ENCODE measurements at places on chromosomes 6 and 20.

- DNase-seq = no peak
Observed at GRCh38 chr6:159852877-159853276, 37.9 kb upstream of the MAS1 start.

GRCh38 chr6:34063651-34064050, 82.2 kb downstream of the GRM4 start:
- peak; percentile 95 for DNase-seq

- no peak for DNase-seq
Observed at GRCh38 chr6:155252581-155252980, 11.2 kb upstream of the CLDN20 start.

GRCh38 chr6:446418-447366, 55.1 kb downstream of the IRF4 start:
- DNase-seq = no peak

DNA sequence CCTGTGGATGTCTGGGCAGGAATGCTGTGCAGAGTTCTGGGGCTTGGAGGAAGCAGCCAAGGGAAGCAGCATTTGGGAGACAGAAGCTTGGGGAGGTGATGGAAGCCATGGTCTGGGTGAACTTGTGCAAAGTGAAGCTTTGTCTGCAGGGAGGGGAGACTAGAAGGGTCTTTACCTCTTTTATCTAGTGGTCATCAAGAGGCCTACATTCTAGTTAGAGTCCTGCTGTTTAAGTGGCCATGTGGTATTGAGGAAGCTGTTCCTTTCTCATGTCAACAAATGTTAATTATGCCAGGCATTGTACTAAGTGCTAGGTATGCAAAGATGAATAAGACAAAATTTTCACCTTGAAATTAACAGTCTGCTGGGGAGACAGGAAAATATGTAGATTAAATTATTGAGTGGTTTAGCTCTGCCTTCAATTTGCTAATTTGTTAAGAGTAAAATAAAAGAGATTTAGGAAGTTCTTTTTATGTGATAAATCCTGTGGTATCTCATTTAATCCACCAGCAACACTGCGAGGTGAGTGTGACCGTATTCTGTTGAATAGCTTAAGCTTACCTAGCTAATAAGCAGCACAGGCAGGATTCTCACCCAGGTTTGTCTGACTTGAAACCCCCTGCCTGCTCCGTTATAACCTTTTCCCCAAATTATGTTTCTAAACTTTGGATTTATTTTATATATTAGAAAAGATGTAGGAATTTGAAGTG, 43.1 kb downstream of the ARID1B start:
- DNase-seq = no peak

GRCh38 chr6:166417285-166417691, 34.5 kb upstream of the MPC1 start:
- DNase-seq = peak; percentile 26

DNA sequence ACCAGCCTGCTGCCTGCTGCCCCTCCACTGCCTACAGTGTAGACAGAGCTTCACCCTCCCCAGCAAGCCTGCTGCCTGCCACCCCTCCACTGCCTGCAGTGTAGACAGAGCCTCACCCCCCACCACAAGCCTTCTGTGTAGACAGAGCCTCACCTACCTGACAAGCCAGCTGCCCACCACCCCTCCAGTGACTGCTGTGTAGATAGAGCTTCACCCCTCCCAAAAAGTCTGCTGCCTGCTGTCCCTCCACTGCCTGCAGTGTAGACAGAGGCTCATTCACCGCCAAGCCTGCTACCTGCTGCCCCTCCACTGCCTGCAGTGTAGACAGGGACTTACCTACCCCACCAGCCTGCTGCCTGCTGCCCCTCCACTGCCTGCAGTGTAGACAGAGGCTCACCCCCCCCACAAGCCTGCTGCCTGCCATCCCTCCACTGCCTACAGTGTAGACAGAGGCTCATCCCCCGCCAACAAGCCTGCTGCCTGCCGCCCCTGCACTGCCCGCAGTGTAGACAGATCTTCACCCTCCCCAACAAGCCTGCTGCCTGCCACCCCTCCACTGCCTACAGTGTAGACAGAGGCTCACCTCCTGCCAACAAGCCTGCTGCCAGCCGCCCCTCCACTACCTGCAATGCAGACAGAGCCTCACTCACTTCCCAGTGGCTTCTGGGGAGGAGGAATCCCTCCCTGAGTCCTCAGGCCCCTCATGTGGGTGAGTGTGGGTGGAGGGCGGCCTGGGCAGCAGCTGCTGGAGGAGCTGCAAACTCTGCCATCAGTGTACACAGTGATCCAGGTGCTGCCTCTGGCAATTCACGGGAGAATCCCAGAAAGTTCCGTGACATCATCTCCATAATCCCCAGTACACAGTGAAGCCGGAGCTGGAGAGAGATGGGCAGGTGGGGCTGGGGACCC, 140.9 kb downstream of the DLL1 start:
- DNase-seq = no peak

DNA sequence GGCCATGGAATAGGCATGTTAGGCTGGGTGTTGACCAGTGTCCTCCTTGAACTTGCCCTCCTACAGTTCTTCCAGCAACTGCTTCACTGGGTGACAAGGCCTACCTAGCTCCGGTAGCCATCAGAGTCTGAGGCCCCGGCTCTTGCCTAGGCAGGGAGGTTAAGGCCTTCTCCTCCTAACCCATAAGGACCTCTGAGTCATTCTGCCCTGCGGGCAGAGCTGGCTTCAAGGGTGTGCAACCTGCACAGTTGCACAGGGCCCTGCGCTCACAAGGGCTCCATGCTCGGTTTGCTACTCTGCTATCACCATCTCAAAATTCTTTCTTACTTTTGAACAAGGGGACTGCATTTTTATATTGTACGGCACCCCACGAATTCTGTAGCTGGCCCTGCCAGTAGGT, 17.9 kb downstream of the KCNB1 start:
- DNase-seq = no peak

DNA sequence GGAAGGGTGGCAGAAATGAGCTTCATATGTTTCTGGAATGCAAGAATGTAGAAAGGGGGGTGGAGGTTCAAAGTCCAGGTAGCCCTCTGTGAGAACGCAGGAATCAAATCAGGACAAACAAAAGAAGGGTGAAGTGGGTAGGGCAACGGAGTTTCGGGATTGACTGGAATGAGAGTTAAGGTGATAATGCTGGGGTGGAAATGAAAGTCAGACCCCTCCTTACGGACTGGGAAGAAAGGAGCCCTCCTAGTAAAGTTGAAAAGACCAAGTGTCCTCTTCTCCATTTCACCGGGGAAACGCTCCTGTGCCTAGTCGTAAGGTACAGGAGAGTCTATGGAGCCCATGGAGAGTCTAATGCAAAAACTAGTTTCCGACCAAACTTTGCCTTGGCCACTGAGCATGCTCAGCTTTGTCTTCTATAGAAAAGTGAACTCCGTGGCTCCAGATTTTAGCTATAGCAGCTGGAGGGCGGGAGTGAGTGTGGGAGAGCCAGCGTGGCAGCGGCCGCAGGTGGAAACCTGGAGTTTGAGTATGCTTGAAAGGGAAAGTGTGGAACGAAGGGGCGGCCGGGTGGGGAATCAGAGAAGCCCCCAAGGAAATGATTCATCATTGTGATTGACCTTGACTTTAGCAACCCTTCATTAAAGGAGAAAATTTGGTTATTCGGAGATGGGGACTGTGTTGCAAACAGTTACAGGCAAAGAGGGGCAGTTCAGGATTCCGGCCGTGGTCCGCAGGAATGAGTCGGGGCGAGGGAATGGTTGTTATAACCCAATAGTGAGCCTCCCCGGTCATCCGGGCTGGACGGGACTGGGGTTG, 1.3 kb upstream of the LRRC1 start:
- no peak for DNase-seq

- peak; percentile 15 for DNase-seq
Observed at GRCh38 chr6:5359417-5359816, 98.1 kb downstream of the FARS2 start.

DNA sequence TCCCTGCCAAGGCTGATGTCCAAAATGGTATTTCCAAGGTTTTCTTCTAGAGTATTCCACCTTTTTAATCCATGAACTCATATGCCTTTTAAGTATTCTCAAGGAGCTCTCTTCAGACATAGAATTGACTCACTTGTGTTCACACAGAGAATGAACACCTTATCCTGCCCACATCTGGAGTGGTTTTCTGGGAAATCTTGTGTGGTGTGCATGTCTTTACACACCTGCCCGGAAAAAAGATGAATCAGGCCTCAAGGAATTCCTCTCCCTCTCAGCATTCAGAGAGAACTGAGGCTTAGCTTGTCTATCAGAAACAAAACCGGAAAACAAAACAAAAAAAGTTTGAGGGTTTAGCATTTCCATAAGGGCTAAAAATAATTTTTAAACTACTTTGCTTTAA, 148.8 kb downstream of the TFAP2A start:
- no peak for DNase-seq

- no peak for DNase-seq
Observed at GRCh38 chr6:76886900-76887299, 576.4 kb downstream of the HTR1B start.

GRCh38 chr6:21772477-21772876, 178.9 kb downstream of the SOX4 start:
- no peak for DNase-seq

- DNase-seq = no peak
Observed at GRCh38 chr6:27280540-27281000, 31.5 kb downstream of the POM121L2 start.

DNA sequence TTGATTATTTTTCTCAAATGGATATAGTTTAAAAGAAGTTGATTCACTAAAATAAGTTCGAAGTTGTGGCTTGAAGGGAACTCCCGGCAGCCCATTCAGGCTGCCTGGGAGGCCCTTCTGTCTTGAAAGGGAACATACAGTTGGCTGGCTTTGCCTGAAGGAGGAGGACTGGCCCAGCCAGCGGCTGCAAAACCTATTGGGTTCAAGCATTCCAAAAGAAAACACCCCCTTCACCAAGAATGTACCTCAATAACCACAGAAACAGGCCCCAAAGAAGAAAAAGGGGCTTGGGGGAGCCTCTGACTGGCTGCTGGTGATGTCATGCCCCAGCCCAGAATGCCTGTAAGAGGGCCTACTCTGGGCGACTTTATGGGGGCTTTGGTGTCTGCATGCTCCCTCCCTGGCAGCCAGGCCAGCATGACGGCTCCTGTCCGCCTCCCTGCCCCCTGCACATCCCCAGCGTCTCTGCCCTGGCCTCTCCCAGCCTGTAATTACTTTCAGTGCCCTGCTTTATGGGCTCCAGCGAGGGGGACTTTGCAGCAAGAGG, 36.5 kb downstream of the MAFB start:
- DNase-seq = no peak

- no peak for DNase-seq
Observed at GRCh38 chr20:1278993-1279392, 12.9 kb downstream of the SNPH start.

GRCh38 chr6:145315982-145316600, 419.2 kb downstream of the EPM2A start:
- peak; percentile 80 for DNase-seq

DNA sequence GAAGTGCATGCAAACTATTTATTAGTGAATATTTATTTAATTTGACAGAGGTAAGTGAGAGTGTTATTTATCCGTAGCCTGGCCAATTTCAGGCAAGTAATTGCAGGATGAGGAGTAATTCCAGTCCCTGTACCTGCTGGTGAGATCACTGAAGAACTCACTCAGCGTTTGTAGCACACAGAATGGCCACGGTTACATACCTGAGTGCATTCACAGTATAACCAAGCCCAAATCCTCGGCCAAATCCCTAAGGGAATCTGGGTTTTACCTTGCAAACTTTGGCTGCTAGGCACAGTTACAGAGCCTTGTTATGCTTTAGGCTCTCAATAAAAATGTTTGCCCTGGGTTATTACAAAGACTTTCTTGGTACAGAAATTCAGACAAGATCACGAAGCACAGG, 93.3 kb downstream of the KCNQ5 start:
- no peak for DNase-seq

All from NCI-H524 treated with DMSO at 0.1 percent for 48 hours (cell line).